T-cell (primary cell): ENCODE measurements at places on chromosomes 6 and 20.
A peak's percentile ranks its signal among the peaks of the same experiment; 100 is the strongest.

DNA sequence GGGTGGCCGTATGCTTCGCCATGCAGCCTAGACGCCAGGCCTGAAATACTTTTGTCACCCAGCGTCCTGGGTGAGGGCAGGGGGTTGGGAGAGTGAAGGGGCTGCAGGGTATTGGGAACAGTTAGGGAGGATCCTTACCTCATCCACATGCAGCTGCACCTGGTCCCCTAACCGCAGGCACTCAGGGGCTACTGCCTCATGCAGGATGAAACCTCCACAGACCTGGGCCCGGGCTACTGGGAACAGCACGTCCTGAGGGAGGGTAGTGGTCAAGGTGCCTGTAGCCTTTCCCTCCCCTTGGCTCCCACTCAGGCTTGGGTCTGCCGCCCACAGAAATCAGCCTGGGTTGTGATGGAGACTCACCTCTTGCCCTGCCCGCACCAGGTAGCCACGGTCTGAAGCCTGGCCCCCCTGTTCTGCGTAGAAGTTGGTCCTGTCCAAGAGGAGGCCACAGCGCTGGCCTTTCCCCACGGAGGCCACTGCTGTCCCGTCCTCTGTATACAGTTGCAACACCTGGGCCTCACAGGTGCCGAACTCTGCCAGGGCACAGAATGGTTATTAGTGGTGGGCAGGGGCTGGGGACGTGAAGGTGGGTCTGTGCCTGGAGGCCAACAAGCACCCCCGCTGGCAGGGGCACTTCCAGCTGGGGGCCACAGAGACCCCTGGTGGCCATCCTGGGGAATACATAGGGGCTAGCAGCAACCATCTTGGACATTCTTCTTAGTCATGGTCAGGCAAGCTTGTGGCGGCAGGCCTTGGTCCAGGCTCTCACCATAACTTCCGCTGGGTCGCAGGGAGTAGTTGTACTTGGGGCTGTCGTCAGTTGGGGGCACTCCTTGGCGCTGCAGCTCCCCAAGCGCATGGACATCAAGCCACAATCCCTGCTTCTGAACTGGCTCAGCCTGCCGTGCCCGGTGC is 8.6 kb downstream of the AARS2 start:
- peak; percentile 20 for DNase-seq

DNA sequence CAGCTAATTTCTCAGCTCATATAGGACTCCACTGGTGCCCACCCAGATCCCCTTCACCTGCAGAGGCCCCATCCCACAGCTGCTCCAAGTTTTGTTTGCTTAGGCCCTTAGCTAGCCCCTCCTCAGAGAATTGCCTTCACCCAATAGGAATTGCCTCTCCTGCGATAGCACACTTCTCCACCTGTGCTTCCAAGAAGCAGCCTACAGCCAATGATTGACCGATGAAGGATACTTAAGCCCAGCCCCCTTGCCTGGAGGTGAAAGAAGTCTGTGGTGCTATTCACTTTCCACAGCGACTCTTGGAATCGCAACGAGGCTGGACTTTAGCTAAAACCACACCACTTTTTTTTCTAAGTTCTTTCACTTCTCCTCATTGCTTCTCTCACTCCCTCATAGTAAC is 353.2 kb upstream of the BTBD3 start:
- no peak for DNase-seq

GRCh38 chr6:85669735-85670194 is 27.1 kb upstream of the SYNCRIP start:
- no peak for DNase-seq

GRCh38 chr20:54291339-54292010 is 83.6 kb downstream of the PFDN4 start:
- DNase-seq = no peak

DNA sequence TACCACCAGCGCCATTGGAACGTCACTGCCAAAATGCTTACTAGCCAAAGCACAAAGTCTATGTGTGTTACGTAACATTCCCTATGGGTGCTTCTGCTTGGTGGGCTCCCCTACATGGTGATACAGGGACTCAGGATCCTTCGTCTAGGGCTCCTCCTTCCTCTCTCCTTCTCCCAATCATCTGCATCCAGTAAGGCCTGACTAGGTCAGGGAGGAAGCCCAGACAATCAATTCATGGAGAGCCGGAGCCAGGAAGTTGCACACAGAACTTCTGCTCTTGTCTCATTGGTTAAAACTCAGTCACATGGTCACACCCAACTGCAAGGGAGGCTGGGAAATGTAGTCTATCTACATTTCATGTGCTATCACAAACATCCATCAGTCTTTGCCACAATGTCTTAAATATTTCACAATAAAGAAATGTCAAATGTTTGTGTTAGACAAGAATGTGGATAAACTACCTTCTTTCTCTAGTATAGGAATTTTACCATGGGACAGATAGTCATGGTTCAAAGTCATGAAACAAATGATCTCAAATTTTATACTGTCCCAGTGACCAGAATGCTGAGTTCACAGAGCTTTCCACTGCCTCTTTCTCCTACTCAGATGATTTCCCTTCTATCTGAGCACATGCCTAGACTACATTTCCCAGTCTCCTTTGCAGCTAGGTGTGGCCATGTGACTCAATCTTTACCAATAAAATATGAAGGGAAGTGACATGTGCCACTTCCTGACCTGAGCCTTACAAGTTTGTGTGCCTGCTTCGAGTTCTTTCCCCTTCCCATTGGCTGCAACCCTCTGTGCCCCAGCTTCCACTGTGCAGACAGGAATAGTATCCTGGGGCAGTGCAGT is 9.3 kb upstream of the KCNK15 start:
- DNase-seq = no peak

GRCh38 chr6:169380493-169380892 is 126.8 kb upstream of the THBS2 start:
- DNase-seq = no peak

GRCh38 chr6:148173548-148173947 is 169.1 kb upstream of the SASH1 start:
- DNase-seq = no peak

GRCh38 chr6:136614994-136615393 is 64.8 kb upstream of the MAP7 start:
- no peak for DNase-seq

GRCh38 chr20:54062812-54063280 is 7.5 kb downstream of the BCAS1 start:
- DNase-seq = no peak

- DNase-seq = no peak
These were observed 249.3 kb downstream of the TBX18 start for GRCh38 chr6:84515067-84515466.

- no peak for DNase-seq
These were observed 195.9 kb downstream of the TENT5A start for GRCh38 chr6:81556551-81556950.

DNA sequence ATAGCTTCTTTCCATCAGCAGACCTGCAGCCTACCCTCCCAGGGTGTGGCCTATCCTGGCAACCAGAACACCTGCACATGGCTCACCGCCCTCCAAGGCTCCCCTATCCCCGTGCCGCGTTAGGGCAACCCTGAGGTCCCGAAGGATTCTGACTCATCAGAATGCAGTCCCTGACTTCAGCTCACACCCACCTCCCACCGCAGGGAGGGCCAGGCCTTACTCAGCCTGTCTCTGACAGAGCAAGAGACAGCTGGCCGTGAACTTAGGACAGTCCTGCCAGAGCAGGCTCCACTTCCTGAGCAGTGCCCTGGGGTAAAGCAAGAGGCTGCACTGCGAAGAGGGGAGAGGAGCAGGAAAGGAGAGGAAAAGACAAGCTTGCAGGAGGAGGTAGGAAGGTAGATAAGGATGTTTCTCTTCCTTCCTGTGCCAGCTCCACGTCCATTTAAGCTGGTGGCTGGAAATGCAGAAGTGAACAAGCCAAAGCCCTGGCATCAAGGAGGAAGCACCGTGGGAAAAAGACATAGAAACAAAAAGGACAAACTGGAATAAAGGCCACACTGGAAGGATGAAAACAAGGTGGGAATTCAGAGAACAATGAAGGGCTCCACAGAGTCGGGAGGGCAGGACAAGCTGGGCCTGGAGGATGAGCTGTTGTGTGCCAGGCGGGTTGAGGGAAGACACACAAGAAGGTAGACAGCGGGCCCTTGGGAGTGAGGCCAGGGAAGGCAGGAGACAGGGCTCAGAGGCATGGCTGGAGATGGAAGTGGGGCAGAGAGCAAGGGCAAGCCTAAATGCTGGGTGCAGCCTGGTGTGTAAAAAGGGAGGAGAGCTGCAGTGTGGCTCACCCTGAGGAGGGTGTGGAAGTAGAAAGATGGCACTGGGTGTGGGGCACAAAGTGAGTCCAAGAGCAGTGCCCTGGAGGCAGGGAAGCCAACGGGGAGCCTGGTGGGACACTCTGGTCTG is 102.7 kb downstream of the SLC23A2 start:
- DNase-seq = no peak

DNA sequence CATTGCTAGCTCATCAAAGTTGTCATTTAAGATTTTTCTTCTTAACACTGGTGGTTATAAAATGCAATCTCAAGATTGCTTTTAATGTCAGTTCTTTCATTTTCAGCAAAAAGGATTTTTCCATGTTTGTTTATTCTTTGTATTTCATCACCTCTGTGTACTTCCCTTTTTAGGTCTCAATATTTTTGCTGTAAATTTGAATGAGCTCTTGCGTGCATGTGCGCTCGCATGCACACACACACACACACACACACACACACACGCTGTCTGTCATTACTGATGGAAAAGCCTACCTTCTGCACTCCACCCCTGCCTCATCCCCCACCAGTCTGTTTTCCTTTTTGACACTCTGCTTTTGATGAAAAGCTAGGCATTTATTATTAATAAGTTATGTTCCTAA is 85.3 kb upstream of the FYN start:
- DNase-seq = no peak

- DNase-seq = no peak
These were observed 28.9 kb downstream of the SMOC2 start for GRCh38 chr6:168469926-168470325.

DNA sequence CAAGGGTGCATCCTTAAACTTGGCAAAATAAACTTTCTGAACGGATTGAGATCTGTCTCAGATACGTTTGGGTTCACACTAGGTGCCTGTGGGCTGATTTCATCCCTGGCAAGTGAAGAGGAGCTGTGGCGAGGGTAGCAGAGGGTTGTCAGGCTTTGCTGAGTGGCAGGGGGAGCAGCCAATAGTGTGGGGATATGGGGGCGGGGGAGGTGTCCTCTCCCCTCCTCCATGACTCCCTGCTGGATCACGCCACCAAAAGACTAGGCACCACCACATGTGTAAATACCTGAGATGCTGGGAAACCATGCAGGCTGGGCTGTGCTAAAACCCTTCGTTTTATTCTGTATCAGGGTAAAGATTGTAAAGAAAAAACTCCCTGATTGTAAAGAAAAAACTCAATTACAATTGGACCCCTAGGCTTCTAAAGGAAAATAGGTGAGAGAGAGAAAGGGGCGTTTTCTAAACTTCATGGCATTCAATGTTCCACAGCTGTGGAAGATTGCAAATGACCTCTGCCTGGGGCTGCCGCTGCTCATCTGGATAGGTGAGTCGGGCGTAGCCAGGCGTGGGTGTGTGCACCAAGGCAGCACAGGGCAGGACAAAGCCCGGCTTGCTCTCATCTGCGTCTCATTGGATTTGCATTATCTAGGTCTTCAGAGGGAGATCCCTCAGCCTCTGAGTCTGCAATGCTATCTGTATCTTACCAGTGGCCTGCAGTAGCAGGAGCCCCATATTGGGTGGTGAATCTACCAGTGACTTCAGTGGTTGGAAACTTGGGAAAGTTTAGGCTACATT is 26.9 kb upstream of the ADTRP start:
- no peak for DNase-seq

- DNase-seq = no peak
These were observed 63.2 kb downstream of the HIVEP2 start for GRCh38 chr6:142881761-142882160.
